ENCODE measurements at places on chromosomes 11 and 22.

DNA sequence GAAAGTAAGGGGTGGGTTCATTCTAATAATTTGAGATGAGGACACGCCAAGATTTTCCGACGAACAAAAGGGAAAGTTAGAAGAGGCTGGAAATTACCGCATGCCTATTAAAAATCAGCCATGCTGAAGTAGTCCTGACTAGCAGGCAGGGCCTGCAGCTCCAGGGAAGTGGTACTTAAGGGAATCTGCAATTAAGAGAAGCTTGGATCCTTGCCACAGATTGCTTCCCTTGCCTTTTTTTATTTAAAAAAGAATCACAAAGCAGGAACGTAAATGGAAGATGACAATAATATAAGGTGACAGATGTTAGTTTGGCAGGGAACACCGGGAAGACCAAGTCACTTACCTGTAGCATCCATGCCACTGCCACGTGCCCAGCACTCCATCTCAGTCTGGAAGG is 359.3 kb downstream of the CADM1 start:
- DNase-seq, result no peak

GRCh38 chr11:121930004-121930965 is 185.7 kb downstream of the BLID start:
- no peak for DNase-seq

GRCh38 chr22:37001826-37002225 is 17.4 kb downstream of the TST start:
- no peak for DNase-seq

GRCh38 chr11:68970921-68971636 is 9.7 kb downstream of the MRGPRD start:
- DNase-seq, result no peak

DNA sequence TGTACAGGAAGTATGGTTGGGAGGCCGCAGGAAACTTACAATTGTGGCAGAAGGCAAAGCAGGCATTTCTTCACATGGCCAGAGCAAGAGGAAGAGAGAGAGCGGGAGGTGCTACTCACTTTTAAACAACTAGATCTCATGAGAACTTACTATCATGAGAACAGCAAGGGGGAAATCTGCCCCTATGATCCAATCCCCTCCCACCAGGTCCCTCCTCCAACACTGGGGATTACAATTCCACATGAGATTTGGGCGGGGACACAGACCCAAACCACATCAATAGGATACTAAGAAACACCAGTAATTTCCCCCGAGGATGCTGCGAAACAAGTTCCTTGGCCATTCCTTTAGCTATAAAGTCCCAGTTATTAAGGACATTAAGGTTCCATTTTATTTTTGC is 94.1 kb upstream of the SC5D start:
- no peak for DNase-seq

- no peak for DNase-seq
These were observed 8.1 kb upstream of the DGKZ start for GRCh38 chr11:46338988-46339666.

DNA sequence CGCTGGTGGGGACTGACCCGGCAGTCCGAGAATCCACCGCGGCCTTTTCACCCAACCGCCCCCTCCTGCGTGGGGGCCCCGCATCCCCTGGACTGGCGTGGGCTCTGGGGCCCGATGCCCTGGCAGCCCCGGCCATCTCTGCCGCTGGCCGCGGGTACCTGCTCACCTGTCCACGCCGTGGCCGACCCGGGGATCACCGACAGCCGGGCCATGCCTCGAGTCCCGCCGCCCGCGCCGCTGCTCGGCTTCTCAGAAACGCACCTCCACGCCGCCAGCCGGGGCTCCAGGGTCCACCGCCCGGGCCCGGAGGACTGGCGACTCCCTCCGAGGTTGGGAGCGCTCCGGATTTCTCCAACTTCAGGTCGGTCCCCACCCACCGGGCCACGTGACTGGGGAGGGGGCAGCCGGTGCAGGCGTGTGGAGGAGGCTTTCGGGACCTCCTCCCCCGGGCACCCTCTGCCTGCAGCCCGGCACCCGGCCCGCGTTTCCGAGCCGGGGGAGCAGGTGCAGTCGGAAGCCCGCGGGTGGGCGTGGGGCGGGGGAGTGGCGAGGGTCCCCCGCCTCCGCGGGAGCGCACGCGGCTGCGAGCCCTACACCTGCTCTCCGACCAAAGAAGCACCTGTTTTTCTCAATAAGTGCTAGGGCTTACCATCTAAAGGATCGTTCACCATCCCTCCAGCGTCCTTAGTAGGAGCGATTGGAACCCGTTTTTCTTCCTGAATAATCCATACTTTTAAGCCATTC is 554 bp upstream of the NRIP3 start:
- DNase-seq, result peak; percentile 57

- no peak for DNase-seq
These were observed 3.8 kb downstream of the TOP3B start for GRCh38 chr22:21978564-21979386.

DNA sequence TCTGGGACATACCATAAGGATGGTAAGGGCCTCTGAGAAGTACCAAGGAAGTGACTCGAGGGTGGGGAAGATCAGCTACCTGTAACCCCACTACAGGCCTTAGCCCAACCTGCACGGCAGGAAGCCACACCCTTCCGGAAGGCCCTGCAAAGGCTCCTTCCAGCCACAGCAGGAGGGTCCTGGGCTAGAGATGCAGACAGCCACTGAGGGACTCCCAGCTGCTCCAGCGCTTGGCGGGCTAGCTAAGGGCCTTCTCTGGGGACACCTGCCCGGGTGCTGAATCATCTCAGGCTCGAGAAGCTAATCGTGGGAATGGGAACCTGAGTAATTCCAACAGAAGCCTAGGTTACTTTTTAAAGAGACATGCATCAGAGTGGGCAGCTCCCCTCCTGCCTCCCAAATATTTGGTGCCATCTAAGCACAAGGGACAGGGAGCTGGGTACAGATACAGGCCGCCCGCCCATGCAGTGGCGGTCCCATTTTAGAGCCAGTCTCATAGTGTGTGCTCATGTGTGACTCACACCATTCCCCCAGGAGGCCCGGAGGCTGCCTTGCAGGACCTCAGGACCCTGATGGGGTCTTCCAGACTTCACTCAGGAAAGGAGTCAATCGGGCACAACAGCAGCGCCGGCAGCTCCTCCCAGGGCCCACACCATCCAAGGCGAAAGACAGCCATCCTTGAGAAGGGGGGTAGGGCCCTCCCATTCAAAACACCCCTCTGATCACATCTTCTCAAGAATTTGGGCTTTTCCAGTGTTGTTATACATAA is 8.0 kb downstream of the MYH9 start:
- DNase-seq, result peak; percentile 67

DNA sequence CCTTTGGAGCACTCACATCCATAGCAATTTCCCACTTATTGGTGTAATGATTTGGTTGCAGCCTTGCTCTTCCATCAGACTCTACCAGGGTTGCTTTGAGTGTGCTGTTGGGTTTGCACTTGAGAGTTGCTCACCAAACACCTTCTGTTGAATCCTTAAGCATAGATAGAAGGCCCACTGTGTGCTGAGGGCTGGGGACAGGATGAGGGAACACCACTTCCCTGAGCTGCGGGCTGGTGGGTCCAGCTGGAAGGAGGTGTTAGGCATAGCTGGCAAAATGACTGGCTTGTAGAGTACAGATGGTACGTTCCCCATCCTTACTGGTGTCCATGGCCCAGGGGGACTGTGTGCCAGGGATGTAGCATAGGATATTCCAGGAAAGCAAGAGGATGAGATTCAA is 3.9 kb downstream of the PRDM11 start:
- no peak for DNase-seq

- no peak for DNase-seq
These were observed 268.4 kb downstream of the FAM76B start for GRCh38 chr11:95521133-95521542.

DNA sequence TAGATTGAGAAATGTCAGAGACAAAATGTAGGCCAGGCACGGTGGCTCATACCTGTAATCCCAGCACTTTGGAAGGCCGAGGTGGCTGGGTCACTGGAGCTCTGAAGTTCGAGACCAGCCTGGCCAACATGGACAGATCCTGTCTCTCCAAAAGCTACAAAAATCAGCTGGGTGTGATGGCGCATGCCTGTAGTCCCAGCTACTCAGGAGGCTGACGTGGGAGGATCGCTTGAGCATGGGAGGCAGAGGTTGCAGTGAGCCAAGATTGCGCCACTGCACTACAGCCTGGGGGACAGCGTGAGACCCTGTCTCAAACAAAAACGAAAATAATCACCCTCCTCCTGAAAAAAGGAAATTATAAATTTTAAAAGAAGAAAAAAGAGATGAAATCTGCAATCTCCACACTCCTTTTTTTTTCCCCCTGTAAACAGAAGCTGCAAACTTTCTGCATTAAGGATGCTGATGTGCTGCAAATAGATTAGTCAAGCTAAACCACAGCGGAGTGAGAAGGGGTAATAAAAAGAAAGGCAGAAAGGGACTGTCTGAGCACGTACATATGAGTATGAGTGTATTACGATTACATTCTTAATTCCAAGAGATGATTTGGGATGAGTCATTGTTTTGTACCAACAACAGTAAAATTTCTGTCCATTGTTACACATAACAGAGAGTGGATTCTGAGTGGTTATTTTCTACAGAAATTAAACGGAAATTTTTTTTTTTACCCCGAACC is 87.3 kb downstream of the SIK3 start:
- no peak for DNase-seq

DNA sequence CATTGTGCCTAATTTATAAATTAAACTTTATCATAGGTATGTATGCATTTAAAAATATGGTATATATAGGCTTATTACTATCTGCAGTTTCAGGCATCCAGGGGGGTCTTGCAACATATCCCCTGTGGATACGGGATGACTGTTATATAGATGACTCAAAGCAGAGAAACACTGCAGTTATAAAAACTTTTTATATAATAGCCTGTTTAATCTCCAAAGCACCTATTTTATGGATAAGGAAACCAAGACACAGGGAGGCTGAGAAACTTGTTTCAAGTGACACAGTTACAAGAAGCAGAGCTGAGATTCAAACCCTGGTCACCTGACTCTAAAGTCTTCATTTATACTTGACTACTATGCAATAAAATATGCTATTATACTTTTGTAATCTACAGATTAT is 897.7 kb downstream of the KCNA4 start:
- no peak for DNase-seq

- DNase-seq, result no peak
These were observed 44.4 kb upstream of the SLC22A12 start for GRCh38 chr11:64546600-64546999.

- DNase-seq, result no peak
These were observed 29.9 kb downstream of the RPL3 start for GRCh38 chr22:39289533-39289932.

GRCh38 chr22:39314251-39314971 is 5.0 kb downstream of the RPL3 start:
- DNase-seq, result no peak

GRCh38 chr11:34044664-34045485 is 6.7 kb upstream of the CAPRIN1 start:
- DNase-seq, result no peak

DNA sequence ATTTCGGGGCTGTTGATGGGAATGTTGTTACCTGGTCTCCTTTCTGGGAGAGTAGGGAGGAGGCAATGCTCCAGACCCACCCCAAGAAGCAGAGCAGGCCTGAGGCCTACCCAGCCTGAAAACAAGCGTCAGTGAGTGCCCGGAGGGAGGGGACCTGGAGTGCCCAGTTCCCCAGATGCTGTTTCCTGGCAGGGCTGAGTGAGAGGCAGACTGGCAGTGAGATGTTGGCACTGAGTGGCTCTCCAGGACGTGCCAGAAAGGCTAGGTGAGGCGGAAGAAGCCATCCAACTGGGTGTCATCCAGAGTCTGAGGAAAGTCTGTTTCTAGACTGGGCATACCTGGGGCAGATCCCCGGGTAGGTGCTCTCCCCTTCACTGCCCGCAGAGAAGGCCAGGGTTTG is 1.3 kb downstream of the POU2F3 start:
- no peak for DNase-seq

GRCh38 chr11:75428989-75429640 is 3.9 kb downstream of the KLHL35 start:
- no peak for DNase-seq
